Right lung (tissue), 10 donors: ENCODE measurements at places on chromosomes 3 and 15.

DNA sequence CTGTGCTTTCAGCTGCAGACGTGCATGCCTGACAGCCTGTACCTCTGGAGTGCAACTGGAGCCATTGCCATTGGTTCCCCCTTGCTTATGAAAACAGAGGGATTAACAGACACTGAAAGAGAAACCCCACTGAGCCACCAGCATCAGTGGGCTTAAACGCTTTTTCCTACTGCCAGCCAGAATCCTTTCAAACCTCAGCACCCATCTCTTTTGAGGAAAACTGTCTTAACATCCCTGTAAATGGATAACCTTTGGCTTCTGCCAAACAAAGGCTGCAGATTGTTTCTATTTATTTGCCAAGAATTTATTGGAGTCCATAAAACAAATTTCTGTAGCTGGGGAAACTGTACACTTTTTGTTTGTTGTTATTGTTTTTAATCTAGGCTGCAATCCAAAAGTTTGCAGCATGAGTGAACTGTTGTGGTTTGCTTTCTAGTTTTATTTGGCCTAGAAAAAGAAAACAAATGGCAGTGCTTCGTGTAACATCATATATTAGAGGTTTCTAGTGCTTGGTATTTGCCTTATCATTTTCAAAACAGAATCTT, 369.2 kb upstream of the IL12A start:
- peak; percentile 11 for DNase-seq

DNA sequence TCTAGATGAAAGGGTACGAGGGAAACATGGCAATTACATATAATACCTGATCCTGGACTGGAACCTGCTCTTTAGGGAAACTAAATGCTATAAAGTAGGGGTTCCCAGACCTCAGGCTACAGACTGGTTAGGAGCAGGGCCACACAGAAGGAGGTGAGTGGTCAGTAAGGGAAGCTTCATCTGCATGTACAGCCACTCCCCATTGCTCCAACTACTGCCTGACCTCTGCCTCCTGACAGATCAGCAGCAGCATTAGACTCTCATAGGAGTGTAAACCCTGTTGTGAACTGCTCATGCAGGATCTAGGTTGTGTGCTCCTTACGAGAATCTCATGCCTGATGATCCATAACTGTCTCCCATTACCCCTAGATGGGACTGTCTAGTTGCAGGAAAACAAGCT, 78.9 kb upstream of the PSMD6 start:
- DNase-seq, result no peak

DNA sequence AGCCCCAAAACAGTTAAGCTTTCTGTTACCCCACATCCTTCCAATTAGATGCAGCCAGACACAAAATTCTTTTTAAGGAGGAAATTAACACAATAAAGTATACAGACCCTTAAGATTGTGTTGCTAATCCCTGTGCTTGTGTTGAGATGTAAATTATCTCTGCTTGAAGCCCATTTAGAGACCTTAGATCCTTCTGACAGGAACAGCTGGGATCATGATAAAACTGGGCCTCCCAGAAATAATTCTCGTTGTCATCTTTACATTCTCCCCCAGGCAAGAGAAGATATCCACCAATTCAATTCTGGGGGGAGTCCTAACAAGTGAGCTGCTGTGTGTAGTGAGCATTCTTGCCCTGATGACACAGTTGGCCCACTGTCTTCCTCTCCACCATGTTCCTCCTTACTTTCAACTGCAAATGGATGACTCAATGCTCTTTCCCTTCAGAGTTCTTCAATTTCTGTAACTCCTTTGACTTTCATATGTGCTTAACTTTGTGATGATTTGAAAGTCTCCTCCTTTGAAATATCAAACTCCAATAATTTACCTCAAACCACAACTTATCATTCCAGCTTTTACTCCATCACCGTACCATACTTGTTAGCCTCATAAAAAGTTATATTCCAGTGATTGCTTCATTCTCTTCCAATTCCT, 186.6 kb downstream of the RAP2B start:
- DNase-seq, result no peak

DNA sequence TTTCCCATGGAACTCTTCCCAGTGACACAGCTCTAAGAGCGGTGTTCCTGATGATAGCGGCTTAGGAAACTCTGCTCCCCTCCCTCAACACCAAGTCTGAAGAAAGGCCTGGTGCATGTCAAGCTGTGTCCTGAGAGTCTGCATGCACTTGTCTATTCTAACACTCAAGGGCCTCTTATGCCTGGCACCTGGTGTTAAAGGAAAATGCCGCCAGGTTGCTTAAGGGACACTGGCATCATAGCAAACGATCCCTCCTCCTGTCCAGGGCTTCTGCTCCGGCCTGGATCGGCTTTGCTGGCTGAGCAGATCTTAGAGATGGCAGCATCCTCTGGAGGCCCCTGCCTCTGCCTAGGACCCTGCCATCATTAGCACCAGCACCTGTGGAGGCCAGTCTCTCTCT, 121.7 kb downstream of the MEGF11 start:
- no peak for DNase-seq

- DNase-seq, result no peak
Measured at GRCh38 chr3:62604751-62605351, 231.5 kb upstream of the FEZF2 start.

DNA sequence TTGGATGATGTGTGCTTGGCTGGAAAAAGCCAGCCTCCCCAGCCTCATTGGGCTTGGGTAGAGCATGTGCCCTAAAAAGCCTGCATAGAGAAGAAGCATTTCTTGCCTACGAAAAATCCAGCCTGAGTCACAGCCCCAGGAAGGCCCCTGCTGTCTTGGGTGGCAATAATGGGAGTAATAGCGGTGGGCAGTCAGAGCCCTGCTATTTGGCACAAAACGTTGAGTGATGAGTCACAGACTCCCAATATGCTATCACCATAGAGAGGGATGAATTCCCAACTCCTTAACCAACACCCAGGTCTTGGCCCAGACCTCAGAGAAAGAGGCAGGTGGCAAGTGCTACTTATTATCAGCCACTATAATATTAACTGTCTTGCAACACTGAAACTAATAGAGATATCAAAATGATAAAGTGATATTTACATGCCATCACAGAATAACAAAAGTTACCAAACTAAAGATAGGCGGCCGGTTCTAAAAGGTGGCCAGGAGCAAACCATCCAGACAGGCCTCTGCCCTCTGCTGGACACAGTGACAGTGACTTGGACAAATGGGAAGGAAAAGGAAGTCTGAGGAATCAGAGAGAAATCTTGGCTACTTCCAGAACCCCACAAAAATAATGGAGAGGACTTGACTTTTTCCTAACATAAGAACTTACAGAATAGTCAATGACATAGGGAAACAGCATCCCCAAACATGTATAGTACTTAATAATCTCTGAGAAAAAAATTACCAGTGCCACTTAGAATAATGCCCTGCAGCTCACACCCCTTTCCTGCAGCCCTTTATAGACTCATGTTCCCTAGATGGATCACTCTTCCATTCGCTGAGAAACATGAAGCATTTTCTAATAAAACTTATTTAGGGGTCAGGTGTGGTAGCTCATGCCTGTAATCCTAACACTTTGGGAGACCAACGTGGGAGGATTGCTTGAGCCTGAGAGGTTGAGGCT, 51.9 kb upstream of the MUC13 start:
- no peak for DNase-seq

DNA sequence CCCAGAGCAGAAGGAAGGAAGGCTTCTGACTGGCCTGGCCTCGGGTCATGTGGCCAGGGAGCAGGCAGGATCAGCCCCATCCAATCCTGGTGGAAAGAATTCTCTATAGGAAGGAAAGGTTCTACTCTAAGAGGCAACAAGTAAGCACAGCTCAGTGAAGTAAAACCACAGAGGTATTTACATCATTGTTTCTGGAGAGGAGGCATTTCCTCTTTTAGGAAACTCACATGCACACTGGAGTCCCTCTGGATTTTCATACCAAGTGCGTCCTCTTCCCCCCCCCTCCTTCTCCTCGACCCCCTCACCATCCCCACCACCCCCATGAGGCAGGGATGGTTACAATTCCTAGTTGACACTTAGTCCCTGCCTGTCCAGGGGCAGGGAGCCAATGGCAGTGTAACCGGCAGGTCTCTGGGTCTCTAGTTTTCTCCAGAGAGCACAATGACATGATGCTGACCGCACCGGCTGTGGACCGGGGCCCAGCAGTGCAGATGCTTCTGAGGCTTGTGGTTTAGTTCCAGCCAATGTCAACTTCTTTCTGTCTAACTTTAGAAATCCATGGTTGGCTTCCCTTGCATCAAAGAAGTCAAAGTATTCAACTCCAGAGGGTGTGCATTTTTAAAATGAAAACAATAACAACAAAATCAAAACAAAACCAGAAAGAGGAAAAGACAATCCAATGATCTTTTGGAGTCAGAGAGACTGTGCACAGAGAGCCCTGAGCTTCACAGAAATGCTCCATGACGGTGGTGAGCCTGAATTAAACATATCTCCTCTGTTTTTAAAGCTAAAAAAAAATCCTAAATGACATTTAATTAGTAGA, 230.3 kb upstream of the TLE3 start:
- no peak for DNase-seq

DNA sequence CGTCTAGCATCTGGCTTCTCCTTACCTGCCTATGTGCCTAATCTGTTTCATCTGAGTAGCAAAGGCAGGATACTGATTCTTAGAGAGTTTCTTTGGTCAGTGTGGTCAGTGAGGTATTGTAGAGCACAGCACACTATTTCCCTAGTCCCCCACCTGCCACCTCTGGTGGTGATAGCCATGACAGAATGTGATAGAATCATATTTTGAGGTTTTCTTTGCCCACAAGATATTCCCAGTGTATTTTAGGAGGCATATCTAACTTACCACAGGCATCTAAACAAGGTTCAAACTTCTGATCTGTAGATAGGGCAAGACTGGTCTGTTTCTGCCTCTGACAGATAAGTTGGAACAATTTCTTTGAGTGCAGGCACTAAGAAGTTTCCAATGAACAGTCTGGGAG, 188.0 kb downstream of the SOX2 start:
- DNase-seq, result no peak

GRCh38 chr3:45528429-45528828, 66.1 kb upstream of the LIMD1 start:
- DNase-seq, result no peak

GRCh38 chr3:193673845-193674244, 80.8 kb downstream of the OPA1 start:
- peak; percentile 11 for DNase-seq

DNA sequence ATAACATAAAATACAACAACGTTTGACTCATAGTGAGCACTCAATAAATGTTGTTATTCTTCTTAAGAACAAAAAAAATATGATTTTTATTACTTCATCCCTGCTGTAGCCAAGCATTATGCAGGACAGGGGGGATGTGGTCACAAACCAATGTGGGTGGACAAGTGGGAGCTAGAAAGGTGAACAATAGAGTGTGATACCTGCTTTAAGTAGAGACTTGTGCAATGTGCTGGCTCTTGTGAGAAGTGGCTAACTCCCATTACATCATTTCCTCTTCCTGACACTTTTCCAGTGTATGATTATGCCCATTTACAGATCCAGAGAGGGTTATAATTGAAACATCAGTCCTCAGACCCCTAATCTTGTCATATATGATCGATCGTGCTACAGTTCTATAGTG, 193.6 kb downstream of the UBE2E2 start:
- DNase-seq, result no peak

DNA sequence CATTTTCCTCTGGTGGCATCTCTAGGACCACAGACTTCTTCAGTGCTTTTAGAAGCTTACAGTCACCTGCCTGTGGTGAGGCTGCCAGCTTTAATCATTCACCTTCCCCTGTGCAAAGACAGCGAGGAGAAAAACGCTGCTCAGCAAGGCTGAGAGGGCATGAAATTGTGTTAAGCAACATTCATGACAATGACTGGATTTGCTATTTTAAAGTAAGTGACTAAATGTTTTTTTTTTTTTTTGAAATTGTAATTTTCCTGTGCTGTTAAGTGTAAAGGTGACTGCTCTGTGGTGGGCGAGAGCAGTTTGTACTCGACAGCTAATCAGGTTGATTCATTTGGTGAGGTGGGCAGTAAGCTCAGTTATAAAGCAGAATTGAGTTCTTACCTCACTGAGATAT, 240.4 kb downstream of the NSUN3 start:
- no peak for DNase-seq

DNA sequence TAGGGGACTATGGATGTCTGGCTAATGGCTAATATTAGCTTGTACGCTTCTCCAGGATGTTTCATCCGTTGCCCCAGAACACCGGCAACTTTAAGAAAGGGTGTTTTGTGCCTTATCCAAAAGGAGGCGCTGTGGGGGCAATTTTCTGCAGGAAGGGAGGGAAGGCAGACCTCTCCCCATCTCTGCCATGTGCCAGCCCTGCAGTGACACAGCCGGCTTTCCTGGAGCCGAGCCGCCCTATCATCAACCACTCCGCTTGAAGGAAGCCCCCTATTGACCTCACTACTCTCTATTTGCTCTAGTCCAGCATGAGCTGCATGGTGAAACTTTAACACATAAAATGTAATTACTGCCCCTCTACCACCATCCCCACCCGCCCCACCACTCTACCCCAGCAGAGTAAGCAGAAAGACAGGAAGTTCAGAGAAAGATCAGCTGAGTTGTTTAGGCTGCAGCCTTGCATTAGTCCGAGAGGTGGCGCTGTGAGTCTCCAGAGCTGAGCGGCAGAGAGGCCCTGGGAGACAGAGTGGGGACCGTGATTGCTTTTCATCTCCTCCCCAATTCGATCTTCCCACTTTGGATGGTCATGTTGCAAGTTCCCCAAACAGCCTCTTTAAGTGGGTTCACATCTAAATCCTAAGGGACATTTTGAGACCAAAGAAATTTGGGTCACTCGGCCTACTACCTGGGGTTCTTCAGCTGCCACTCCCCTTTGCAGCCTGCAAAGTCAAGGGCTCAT, 24.5 kb upstream of the RAD18 start:
- peak; percentile 62 for DNase-seq

DNA sequence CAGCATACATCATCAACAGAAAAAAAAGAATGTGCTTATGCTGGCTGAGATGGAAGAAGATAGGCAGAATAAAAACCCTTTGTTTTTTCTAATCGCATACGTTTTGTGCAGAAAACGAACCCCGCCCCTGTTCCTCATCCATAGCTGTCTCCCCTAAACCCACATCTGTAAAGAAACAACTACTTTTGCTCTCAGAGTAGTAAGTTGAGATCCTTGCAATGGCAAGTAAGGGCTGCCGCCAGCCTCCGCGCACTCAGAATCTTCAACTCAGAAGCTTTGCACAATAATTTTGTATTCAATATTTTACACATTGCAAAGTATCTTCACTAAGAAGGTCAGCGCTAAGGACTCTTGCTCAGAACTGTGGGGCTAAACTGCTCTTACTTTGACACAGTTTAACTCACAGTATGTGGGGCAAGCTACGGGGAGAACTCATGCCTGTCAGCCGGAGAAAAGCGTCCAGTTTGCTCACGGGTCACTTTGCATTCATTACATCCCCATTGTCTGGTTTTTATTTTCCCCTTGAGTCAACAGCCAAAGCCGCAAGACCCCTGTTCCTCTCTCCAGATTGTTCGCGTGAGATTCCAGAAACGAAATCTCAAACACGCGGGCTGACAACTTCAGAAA, 1.0 kb downstream of the LYSMD4 start:
- no peak for DNase-seq
